Inflammatory macrophage (primary cell): ENCODE measurements at places on chromosomes 5 and 9.

- DNase-seq: no peak
Observed at GRCh38 chr9:109121232-109121796, 1.6 kb upstream of the TMEM245 start.

DNA sequence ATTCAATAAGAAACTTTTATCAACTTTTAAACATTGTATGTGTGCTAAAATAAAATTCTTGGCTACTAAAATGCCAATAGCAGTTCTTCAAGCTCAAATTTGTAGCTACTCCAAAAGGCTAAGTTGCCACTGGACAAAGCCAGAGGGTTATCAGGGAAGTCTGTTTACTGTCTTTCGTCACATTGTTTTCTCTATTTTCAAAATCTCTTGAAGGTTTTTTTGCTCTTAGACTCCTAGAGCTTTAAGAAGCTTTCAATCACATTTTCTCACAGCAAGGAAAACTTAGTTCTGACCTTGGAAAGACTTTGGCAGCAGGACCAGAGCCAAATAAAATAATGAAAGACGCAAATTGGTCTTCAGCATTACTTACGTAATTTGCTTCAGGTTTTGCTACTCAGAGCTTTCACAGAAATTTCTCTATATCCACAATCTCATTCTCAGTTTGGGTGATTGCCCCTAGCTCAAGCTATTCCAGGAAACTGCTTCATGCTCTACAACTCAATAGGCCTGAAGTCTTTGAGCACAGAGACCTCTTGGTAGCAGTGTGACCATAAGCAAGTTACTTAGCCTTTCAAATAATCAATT lies 257.7 kb downstream of the GABRG2 start:
- no peak for DNase-seq

GRCh38 chr5:180056153-180056552 lies 15.4 kb downstream of the RNF130 start:
- no peak for DNase-seq

GRCh38 chr9:105608721-105609598 lies 51.0 kb downstream of the FKTN start:
- DNase-seq: peak; percentile 7

GRCh38 chr5:130923543-130924124 lies 241.4 kb downstream of the HINT1 start:
- DNase-seq: no peak

- no peak for DNase-seq
Observed at GRCh38 chr5:1409381-1410110, 35.7 kb downstream of the SLC6A3 start.

DNA sequence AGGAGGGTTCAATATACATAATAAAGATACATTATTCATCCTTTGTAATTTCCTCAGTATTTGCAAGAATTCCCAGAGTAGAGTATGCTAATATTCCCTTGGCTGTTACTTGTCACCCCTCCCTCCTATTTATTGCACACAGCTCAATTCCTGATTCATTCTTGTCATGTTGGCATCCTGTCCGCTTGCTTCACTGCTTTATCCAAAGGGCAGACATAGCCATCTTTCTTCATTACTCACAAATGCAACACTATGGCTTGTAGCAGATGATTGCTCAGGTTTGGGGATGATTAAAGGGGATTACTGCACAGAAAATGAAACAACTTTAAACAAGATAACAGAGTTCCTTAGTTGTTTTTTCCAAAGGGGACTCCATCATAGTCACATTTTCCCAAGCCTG lies 1.2 kb upstream of the IL33 start:
- no peak for DNase-seq

DNA sequence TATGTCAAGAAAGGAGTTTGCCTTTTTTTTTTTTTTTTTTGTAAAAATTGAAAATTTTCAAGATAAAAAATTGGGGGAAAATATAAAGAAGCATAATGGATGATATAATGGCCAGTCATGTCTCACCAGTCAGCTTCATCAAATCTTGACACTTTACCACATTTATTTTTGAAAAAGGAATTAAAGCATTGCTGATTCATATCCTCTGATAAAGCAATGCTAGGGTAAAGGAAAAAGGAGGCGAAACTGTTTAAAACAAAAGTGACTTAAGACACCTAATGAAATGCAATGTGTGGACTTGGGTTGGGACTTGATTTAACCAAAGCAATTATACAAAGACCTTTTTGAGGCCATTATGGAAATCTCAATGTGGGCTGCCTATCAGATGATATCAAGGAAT lies 208.5 kb downstream of the ARHGAP26 start:
- no peak for DNase-seq

- DNase-seq: no peak
Observed at GRCh38 chr5:87770016-87770570, 357.4 kb upstream of the CCNH start.

- no peak for DNase-seq
Observed at GRCh38 chr9:16543686-16544085, 326.8 kb downstream of the BNC2 start.

DNA sequence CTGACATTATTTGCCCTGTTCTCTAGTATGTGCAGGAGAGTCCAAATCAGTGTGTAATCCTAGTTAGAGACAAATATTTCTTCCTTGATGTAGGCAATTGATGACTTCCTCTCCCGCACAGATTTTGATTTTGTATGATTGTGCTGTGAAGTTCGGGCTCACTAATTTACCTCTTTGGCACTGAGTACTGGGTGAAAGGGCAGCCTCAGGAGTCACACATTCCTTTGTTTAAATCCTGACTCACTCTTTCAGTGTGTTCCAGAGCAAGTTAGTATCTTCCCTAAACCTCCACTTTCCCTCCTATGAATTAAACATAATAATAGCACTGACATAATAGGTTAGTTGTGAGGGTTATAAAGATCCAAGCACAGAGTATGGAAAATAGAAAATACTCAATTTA lies 269.7 kb downstream of the ISL1 start:
- DNase-seq: no peak

- no peak for DNase-seq
Observed at GRCh38 chr5:112183103-112183711, 235.9 kb downstream of the EPB41L4A start.

DNA sequence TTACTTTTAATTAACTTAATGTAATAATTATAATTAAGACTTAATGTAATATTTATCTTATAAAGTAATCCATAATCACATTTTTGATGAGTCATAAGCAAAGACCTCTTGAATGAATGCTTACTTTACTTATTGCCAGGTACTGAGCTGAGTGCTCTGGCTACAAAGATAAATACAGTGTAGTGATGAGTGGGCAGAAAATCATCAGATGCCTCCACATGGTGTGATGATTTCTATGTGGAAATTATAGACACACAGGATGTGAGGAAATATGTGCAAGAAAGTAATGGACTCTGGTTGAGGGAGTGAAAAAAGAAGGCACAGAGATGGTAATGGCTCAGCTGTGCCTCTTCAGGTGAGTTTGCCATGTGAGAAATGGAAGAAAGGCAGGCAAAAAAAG lies 422.6 kb upstream of the CD180 start:
- no peak for DNase-seq
